ENCODE measurements at places on chromosomes 4 and X.
A peak's percentile ranks its signal among the peaks of the same experiment; 100 is the strongest.

DNA sequence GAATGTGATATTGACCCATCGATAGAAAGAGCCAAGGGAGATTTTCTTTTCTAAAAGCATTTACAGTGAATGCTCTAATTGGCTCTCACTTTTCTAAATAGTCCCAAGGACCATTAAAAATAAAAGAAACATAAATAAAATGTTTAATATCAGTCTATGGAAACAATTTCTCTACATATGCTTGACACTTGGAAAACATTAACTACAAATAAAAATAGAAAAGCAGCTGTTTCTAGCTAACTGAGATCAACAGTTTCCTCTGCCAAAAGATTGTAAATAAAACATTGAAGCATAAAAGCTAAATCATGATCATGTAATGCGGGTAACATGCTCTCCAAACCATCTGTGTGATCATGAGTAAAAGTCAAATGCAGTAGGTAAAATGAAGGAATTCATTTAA, 49.7 kb downstream of the CORIN start:
- DNase-seq, result no peak

DNA sequence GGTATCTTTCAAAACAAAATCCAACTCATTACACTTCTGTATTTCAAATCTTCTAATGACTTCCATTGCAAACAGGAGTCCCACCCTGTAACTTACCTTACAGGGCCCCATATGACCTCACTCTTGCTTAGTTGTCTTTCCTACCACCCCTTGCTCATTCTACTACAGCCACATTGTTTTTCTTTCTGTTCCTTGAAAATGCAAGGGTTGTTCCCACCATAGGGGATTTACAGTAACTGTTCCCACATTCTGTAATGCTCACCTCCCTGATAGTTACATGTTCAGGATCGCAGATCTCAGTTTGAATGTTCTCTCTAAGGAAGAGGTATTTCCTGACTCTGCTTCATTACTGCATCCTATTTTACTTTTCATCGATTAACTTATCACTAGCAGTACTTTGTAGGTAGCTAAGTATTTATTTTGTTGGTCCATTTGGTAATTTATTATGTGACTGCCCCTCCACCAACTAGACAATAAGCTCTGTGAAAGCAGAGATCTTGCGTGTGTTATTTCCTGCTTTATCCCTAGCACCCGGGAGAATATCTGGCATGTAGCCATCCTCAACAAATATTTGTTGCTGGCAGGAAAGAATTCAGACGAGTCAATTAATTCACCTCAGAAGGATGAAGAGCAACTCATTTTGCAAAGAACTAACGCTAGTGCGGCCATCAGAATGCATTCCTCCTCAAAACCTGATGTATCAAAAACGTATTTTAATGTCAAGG, 21.4 kb downstream of the MAOB start:
- DNase-seq, result no peak

GRCh38 chrX:10676235-10676957, 56.0 kb upstream of the MID1 start:
- no peak for DNase-seq

- DNase-seq, result no peak
These were observed 46.5 kb downstream of the VSIG4 start for GRCh38 chrX:65993332-65993731.

DNA sequence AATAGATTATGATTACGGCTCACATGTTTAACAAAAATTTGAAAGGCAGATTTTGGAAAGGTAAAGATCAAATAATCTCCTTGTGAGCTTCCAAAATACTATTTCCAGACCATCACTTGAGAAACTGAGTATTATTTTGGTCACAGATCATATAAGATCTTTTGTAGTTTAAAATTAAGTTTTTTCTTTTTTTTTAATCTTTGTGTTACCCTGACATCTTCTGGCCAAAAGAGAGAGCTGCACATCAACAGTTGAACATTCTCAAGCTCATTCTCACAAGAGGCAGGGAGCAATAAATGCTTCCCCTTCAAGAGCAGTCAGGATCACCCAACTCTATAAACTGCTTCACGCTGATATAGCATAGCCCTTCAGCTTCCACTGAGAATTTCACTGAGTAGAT, 15.9 kb downstream of the TMEM192 start:
- peak; percentile 45 for DNase-seq

DNA sequence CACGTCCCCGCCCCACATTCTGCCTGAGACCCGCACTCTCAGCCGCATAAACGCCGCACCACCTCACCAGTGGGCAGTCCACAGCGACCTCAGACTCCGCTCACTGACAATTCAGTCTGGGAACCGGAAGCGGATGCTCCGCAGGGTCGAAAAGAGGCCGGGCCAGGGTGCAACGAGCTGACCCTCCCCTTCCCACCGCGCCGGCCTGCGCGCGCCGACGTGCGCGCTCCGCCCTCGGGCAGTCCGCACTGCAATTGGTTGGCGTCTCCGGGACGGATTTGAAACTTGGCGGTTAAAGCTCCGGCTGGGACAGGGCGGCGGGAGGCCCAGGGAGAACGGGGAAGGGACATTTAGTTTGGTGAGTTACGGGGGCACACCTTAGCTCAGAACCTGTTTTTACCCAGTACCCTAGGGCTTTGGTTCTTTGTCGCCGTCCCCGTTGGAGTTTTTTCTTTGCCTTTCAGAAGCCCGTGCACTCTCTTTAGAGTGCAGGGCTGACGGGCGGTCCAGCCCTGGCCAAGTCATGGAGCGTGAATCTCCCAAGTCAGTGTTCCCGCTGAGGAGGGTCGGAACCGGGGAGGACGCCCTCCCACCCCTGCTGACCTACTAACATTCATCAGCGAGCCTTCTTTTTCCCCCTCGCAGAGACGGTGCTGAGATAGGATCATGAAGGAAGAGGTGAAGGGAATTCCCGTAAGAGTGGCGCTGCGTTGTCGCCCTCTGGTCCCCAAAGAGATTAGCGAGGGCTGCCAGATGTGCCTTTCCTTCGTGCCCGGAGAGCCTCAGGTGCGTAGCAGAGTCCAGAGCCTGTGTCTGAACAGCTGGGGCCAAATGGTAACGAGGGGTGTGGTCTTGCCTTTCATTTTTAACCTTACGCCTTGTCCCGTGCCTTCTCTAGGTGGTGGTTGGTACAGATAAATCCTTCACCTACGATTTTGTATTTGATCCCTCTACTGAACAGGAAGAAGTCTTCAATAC, at the start of the genes KIF4A and PDZD11:
KIF4A (plus strand) TSS at position 312 of the 978 bp plus-strand sequence; CDS start at position 667, 355 bp downstream.
PDZD11 (minus strand) TSS at position 135 of the 978 bp plus-strand sequence. CDS start 586 bp downstream, outside the sequence.
- DNase-seq, result peak; percentile 79

- no peak for DNase-seq
These were observed 301.0 kb downstream of the PAPSS1 start for GRCh38 chr4:107419052-107419451.

- no peak for DNase-seq
These were observed 298.7 kb upstream of the EPHA5 start for GRCh38 chr4:65968831-65969558.

DNA sequence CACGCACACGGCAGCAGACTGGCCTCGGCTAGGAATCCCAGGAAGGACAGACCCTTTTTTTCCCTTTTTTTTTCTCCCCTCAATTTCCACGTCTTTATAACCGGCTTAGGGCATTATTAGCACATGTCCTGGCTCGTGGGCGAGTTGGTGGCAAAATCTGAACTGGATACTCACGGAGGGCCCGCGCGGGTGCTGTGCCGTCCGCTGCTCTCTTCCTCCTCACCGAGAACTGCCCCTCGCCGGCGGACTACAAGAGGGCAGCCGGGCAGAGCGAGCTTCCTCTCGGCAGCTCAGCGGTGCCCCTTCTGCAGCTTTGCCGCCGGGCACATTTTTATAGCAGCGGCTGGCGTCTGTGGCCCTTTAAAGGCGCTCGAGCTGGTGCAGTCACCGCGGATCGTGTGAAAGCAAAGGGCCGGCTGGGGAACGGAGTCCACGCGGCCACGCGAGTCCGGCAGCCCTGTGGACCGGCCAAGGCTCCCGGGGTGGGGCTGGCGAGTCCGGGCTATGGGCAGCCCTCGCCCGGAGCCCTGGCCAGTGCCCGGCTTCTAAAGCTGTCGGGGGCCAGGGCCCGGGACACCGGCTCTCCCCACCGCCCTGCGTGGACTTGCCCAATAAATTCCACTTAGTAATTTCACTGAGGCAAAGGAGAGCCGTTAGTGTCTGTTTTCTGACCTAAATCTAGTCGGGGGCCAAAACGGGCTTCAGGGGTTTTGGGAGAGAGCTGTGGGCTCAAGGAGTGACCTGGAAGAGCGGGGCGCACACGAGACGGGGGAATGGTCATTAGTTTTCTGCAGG, 1.3 kb upstream of the CITED1 start:
- peak; percentile 63 for DNase-seq

GRCh38 chr4:22338796-22339195, 177.1 kb downstream of the ADGRA3 start:
- no peak for DNase-seq

DNA sequence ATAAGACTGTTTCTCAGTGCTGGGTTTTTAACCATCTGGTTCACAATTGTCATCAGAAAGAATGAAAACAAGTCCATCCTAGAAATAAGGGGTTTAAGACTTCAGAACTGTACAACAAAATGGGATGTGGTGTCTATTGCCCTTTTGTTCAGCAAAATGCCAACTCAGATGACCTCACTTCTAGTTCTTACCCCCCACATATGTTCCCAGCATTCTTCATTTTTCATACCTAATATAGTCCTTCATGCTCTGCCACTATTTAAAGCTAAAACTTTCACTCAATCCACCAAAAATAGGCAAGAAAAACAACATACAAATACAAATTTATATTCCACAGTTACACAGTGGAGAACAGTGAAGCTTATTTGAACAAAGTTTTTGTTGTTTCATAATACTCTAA, 111.4 kb downstream of the SORBS2 start:
- no peak for DNase-seq

DNA sequence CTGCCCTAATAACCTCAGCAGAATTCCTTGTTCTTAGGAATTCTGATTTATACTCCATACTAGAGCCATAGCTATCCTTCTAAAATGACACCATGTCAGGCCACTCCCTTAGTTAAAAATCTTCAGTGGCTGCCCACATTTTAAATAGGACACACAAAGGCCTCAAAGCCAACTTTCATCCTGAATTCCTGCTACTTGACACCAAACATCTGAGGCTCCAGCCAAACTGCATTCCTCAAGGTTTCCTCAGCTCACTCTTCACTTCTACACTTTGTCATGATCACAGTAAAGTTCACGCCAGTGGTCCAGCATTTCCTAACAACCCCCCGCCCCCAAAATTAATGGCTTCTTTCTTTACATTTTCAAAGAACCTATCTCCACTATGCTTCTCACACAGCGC, 124.3 kb downstream of the ADGRA3 start:
- DNase-seq, result peak; percentile 67

DNA sequence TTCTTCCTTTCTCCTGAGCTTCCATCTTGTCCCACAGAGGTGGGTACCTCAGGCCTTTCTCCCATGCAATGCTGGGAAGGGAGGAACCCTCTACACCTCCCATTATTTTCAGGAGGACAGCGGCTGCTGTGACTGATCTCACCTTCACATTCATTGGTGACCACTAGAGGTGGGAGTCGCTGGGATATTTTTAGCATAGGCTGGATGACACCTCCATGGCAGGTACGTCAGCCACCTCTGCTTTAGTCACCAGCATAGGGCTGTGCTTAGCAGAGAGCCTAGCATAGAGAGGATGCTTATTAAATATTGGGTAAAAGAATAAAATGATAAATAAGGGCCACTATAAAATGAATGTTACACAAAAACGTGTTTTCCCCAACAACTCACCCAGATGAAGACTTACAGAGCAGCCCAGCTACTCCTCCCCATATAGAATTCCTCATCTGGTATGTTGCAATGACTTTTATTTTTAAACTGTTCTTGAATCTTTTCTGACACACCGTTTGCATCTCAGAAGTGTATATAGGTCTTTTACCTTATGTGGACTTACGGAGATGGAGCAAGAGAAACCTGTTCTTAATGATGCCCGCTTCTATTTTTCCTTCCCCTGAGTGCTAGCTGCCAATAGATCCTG, 60.9 kb upstream of the SORBS2 start:
- peak; percentile 4 for DNase-seq

GRCh38 chrX:30951003-30951402, 61.9 kb upstream of the TAB3 start:
- no peak for DNase-seq

DNA sequence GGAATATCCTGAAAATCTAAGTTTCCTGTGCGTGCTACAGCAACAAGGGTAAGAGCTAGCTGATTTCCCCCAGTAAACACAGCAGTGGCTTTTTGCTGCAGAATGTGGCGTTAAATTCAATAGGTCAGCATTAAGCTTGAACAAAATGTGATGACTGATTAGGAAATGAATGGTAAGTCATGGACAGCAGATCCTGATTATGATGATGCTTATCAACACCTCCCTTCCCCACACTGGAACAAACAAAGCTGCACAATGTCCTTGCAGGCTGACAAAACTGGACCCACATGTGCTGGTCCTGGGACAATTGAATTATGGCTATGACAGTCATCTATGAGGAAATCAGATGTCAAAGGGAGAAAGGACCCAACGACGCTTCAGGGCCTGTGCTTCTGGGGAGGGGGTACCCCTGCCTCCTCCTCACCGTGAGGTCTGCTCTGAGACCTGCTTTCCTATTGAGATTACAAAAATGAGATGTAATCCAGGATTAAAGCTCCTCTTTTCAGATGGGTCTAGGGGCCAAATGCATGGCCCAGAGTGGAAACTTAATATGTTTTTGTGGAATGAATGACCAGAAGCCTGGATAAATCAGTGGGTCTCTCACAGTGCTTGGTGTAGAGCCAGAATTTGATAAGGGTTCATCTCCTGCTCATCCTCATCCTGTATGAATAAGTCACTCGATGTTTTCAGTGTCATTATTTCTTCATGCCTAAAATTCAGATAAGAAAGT, 32.0 kb upstream of the BOD1L1 start:
- no peak for DNase-seq

DNA sequence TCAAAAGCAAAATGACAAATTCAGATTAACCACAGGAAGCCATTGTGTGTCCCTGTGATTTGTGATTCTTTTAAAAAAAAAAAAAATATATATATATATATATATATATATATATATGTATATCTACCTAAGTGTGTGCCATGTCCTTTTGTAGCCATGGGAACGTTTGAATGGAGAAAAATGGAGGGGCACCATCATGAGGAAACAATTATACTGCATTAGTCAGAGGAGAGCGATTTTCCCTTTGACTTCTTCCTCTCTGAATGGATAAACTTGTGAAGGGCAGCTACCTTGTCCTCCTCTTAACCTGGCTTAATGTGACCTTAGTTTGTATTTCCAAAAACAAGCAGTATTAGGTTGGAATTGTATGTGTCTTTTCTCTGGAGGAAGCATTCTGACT, 23.3 kb upstream of the CBLL2 start:
- peak; percentile 6 for DNase-seq

DNA sequence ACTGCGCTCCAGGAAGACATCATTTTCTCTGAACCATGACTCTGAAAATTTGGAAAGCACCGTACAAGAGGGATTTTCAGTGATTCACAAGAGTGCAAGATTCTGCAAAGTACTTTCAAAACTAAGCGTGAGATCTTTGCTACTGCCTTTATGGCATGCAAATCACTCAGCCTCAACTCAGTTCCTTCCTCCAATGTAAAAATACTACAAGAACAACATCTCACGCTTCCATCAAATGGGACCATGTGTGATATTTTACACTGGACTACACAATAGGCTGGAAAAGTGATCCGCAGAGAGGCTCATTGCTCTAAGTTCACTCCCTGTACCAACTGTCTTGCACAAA, 674 bp upstream of the IL15 start:
- DNase-seq, result no peak

GRCh38 chrX:1465286-1466231, 12.8 kb upstream of the ASMTL start:
- DNase-seq, result no peak
